RCC 7860 (cell line): ENCODE measurements at places on chromosomes 11 and 22.

GRCh38 chr11:102603091-102603490, 22.0 kb downstream of the MMP20 start:
- DNase-seq, result peak; percentile 94

DNA sequence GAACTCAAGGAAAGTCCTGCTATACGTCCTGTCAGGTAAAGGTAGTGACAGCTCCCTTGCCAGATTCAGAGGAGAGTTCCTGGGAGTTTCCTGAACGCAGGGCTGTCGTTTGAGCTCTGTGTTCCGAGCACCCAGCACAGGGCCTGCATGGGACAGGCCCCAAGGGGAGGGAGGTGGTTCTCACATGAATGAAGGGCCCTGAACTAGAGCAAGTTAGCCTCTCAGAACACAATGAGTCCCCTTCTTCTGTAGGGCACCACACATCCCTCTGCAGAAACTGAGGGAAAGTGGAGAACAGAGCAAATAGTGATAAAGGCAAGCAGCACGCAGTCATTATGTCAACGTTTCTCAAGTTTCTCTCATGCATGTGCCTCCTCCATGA, 35.3 kb downstream of the NEU3 start:
- no peak for DNase-seq

DNA sequence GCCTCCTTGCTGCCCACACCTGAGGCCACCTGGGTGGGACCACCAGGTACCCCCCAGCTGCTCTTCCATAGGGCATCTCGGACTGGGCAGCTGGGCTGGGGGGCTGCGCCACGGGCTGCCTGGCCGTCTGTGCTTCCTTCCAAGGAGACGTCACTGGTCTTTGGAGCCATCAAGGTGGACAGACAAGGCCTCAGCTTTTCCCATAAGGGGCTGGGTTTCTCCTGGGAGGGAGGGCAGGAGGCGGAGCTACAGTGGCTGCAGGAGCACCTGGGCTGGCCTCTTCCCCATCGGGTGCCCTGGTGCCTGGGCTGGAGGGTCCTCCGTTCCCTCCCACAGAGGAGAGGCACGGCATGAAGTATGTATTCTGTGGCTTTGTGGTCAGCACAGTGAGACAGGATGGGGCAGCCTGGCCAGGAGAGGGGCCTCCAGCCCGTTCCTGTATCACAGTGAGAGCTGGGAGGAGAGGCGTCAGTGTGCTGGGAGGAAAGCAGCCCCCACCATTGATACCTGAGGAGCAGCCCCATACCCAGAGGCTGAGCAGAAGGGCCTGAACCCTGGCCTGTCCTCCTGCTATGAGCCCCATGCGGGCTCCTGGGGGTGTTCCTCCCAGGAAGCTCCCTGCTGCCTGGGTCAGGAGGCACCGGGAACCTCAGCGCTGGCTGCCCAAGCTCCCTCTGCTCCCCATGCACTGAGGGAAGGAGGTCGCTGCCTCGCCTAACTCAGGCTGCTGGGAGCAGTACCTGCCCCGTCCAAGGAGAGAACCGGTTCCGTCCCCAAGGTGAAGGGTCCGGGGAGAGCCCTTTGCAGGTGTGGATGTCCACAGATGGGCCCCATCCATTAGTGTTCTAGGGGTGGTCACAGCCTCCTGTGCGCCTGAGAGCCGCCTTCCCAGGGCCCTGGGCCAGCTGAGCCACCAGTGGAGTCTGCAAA, 1075.0 kb downstream of the BRD1 start:
- DNase-seq, result no peak

GRCh38 chr11:65314501-65315203, at the start of gene CDC42EP2:
TSS of gene CDC42EP2 (plus strand) at chr11:65314866. CDS start at chr11:65320899, 6,033 bp downstream.
- DNase-seq, result peak; percentile 60

DNA sequence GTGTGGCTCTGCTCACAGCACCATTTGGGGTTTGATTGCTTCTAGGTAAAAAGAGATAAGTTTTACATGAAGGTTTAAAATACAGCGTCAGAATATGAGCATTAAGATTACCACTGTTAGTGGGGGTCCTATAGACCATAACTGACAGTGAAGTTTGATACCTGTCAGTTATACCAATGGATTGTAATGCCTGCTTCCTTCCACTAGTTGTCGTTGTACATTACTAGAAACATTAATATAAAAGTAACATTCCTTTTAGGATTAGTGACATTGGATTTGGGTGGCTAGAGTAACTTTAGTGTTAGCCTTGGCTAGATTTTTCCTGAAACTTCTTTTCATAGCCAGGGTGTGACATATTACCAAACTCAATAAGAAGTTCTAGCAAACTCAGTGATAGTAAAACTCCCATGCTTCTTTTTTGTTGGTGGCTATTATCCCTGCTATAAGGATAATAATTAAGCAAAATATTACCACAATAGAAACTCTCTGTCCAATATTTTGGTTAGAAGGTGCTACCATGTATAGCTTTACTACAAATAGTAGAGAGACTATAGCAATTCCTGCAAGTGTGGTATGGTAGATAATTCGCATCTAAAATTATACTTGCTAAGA, 57.1 kb downstream of the FAM181B start:
- no peak for DNase-seq

- no peak for DNase-seq
Observed at GRCh38 chr22:27378995-27379394, 422.6 kb downstream of the MN1 start.

DNA sequence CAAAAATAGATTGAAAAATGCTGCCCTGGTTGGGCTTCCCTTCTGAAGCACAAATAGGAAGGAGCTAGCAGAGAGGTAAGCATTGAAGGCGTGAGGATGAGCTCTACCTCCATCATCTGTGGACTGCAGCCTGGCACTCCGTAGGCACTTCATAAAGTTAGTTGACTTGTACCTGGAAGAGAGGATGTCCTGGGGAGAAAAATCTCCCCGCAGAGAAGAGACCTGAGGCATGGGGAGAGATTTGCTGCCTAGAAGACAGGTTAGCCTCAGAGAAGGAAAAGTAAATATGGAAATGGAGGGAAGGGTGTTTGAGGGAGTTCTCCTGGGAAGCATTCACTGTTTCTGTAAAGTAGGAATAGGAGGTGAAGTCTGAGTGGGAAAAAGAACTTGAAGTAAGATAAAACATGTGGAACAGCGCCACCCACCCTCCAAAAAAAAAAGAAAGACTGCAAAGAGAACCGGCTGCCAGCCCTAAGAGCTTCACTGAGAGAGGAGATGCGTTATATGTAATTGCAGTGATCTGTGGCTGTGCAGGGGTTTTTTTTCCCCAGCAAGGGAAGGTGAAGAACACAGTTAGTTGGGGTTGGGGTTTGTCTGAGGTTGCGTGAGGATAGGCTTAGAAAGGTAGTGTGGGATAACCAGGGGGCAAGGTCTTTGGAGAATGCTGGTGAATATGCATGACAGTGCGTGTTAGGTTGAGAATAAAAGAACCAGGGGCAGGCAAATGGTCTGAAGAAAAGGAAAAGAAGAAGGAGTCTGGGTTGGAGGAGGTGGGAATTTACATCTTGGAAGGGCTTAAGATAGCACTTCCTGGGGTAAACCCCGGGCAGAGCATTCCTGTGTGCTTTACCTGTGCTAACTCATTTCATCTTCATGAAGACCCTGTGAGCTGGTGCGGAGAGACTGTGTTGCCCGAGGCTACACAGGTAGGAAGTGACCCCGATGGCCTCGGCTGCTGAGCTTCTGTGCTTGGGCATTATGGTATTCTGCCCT, 16.0 kb downstream of the TNRC6B start:
- DNase-seq, result no peak

- DNase-seq, result no peak
Observed at GRCh38 chr11:86553265-86553664, 119.2 kb downstream of the ME3 start.

DNA sequence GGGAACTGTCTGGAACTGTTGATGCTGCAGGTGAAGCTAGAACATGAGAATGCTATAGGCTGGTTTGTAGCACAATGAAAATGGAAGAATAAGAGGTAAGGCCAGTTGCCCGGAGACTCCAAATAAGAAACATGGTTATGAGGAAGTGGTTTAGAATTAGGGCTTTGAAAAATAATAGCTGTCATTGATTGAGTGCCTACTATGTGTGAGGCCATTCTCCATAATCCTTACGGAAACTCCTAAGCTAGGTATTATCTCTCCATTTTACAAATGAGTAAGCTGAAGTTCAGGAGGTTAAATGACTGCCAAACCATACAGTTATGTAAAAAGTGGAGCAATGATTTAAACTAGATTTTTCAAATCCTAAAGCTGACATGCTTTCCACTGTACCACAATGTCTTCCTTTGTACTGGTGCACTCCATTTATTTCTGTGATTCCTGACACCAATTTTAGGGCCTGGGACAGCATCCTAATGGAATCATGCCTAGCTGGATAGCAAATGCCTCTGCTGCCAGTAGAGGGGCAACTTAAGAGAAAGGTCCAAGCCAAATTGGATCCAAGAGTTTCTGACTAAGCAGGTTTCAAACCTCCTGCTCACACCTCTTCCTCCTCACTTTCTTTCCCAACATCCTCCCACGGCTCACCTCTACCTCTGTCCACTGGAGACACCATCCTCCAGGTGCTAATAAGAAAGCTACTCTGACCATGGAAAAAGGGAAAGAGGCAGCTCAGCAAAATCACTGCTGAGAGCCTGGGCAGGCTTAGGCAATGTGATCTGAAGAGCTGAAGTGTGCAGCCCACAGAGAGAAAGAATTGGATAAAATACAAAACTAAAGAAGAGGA, 46.9 kb upstream of the PICALM start:
- DNase-seq, result peak; percentile 58

DNA sequence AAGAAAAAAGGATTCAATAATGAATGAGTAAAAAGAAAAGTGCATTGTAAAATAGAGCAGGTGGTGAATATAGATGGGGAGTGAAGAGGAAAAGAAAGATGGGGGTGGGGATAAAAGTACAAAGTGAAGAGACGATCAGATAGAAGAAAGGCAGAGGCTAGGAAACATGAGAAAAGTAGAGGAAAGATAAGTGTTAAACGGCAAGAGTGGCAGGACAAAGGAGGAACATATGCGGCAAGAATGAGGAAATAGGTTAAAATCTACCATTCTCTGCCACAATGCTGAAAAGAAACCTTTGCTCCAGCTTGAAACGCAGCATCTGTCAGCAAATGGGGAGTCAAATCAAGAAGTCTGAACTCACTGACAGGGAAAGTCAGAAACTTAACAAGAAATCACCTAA, 6.8 kb downstream of the FUT4 start:
- DNase-seq, result no peak
